ENCODE measurements at places on chromosomes 12 and 14.

DNA sequence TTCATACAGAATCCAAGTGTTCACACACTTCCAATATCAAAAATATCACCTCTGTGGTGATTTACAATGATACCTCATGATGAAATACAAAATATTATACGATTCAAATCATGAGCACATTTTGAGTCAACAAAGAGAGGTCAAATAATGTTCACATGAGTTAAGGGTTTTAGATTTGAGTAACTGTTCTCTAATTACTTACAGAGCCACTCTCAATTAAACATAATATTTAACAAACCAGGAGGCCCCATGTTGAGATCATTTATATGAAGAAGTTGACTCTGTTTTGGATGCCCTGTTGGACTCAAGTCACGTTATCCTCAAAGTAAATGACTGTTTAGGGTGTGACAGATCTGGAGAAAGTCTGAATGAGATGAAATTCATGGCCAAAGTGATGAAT is 53.5 kb downstream of the NUAK1 start:
- DNase-seq: no peak

- no peak for DNase-seq
Observed at GRCh38 chr14:65880507-65880906, 468.0 kb downstream of the FUT8 start.

DNA sequence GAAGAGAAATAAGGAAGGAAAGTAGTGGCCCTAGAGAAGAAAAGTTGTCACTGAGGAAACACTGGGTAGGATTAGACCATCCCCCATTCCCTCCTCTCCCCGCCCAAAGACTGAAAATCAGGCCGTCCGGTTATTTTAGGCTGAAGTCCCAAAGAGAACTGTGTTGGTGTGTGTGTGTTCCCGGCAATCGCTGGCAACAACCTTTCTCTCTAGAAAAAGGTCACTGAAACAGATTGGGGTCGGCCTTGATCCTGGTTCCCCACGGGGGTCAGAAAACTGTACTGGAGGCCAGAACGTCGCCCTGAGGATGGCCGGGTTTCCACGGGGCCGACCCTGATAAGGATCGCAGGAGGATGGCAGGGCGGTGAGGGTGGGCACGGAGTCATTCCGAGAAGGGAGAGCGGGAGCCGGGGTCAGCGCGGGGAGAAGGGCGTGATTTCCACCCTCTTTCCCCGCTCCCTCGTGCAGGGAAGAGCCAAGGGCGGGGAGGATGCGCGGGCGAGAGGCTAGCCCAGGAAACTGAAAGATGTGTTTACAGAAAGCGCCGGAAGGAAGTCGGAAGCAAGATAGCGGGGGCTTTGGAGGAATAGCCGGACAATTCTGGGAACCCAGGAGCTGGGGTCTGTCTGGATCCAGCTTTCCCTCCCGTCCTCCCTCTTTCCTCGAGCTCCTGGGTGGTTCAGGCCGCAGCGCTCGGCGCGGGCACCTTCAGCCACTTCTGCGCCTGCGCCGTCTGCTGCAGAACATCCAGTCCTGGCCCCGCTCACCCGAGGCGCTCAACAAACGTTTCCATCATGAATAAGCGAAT is 25.3 kb upstream of the SPTLC2 start:
- DNase-seq: peak; percentile 47

DNA sequence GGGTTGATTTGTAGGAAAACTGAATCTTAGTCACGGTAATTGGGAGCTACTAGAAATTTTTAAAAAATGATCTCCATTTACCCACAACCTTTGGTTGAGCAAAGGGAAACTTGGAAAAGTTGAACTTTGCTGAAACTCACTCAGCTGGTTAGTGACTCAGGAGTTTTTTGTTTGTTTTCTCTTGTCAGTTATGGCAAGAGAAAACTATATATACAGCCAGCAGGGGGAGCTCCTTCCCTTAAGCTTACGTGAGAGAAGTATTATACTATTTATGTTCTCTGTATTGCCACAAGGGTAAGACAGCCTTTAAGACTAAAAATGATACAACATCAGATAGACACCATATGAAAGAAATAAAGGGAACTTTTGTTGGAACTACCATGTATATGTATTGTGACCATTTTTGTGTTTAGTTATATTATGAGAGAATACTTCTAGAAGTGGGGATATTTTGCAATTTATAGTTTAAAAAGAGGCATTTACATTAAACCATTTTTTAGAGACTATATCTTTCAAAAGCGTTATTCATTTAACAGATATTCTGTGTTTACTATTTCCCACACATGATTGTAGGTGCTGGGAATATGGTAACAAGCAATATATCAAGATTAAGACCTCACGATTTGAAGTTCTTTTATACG is 28.1 kb upstream of the TBC1D30 start:
- DNase-seq: peak; percentile 35

DNA sequence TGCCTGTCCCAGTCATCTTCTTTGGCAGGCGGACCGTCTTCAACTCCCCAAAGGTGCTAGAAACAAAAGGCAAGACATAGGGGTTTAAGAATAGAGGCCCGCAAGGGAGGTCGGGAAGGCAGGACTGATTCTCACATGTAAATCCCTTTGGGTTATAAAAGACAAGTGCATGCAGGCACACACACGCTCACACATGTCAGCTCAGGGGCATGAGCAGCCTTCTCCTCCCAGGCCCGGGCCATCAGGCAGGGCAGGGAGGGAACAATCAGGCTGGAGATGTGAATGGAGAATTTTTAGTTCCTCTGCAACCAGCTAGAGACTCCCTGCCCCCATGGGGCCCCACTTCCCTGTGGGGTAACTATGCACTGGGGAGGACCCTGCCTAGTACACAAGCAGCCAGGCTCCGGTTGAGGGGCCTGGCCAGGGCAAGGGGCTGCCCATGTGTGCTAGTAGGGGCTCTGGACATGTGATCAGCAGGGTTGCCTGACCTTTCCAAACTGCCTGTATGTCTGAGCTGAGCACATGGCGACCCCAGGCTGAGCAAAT is 107.2 kb downstream of the RBM19 start:
- no peak for DNase-seq

- no peak for DNase-seq
Observed at GRCh38 chr12:124953689-124954405, 35.1 kb downstream of the DHX37 start.

DNA sequence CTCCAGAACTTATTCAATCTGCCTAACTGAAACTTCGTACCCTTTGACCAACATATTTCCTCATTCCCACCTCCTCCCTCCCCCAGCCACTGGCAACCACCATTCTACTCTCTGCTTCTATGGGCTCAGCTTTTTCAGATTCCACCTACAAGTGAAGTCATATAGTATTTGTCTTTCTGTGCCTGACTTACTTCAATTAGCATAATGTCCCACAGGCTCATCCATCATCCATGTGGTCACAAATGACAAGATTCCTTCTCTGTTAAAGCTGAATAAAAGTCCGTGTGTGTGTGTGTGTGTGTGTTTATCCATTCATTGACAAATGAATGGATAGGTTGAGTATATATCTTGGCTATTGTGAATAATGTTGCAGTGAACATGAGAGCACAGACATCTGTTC is 1.3 kb upstream of the C14orf39 start:
- DNase-seq: no peak

DNA sequence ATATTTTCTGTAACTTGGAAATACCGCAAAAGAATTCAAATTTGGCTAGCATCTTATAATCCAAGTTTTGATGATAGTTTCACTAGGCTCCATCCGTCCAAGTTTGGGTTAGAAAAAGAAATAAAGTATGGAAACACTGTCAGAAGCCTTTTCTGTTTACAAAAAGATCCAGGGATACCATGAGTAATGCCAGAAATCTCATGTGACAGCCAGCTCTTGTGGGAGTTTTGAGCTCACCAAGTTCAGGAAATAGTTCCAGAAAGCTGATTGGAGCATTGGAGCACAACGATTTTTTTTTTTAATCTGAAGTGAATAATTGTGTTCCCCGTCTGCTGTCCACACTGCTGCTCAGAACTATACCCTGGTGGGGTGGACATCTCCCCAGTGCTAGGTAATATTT is 229.7 kb upstream of the NPAS3 start:
- DNase-seq: no peak

DNA sequence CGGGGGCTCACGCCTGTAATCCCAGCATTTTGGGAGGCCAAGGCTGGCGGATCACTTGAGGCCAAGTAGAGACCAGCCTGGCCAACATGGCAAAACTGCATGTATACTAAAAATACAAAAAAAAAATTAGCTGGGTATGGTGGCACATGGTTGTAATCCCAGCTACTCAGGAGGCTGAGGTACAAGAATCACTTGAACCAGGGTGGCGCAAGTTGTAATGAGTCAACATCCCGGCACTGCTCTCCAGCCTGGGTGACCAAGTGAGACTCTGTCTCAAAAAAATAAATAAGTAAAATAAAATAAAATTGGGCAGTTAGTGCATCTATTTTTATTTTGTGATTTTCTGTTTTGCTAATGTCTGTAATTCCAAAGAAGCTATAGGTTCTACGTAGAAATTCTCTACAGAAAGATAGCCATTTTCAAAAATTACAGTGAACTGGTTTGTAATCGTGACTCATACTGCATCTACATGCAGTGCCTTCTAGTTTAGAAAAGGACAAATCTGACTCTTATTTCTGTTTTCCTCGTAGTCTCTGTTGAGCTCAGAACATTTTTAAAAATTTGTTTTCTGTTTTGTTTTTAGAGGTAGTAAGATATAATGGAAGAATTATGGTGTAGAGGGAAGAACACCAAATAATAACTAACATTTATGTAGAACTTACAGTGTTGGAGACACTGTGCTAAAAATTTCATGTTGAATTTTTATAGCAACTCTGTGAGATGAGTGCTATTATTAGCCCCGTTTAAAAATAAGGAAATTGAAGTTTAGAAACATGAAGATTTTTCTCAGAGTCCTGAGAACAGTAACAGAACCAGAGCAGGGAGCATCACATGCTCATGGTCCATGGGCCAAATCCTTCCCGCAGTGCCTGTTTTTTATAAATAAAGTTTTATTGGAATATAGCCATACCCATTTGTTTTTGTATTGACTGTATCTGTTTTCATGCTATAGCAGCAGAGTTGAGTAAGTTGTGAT is 201.2 kb downstream of the SYNE2 start:
- DNase-seq: no peak

DNA sequence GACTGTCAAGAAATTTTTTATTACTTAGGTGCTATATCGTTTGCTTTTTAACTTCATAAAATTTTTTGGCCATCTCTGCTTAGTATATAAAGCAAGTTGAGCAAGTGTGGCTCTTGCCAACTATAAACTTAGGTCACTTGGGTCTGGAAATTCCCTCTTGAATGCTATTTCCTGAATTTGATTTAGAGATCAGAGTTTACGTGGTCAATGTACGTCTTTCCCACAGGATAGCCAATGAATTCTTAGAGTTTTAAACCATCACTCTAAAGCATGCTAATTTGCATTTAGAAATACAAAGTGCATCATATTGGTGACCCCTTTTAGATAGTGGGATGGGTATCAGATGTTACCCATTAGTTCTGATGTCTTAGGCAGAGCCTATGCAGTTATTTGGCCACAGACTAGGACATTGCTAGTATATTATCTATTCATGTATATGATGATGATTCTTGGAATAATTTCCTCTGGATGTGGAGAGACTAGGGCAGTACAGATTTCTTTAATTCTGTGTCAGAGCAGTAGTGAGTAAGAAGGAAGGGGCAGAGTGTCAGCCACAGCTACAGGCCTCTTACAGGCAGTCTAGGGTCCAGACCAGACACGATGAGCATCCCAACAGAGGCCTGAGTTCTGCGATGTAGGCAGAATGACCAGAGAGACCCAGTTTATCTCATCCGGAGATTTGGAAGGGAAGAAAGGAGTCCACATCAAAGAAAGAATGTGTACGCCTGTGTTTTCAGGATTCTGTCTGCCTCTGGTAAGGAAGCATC is 30.3 kb downstream of the SCN8A start:
- DNase-seq: no peak

GRCh38 chr12:59886131-59886733 is 290.4 kb downstream of the SLC16A7 start:
- no peak for DNase-seq

DNA sequence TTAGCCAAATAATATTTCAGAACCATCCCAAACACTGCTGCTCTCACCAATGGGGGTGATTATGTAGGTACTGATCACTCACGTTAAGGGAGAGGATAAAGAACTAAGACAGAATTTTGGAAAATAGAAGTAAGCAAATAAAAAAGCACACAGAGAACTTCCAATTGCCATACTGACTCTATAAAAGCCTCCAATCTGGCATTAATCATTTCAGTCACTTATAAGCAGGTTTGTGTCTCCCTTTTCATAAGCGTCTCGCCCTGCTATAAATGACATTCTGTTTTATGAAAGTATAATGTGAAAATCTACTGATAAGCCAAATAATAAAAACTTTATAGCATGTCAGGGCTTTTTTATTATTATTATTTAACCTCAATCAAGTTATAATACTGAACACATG is 435.2 kb downstream of the ETNK1 start:
- DNase-seq: no peak

DNA sequence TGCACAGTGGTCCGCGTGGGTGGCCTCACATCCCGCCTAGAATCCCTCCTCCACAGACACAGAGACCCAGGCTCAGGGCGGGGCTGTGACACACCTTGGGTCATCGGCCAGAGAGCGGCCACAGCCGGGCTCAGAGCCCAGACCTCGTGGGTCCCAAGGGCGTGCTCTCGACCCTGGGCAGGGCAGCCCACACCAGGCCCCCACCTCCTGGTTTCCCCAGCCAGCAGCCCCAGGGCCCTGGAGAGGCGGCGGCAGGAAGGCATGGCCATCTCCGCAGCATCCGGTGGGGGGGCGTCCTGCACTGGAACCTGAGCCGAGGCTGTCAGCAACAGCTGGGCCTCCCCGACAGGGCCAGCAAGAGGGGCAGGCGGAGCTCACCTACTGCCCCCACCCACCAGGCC is 15.2 kb downstream of the JAG2 start:
- DNase-seq: peak; percentile 61

DNA sequence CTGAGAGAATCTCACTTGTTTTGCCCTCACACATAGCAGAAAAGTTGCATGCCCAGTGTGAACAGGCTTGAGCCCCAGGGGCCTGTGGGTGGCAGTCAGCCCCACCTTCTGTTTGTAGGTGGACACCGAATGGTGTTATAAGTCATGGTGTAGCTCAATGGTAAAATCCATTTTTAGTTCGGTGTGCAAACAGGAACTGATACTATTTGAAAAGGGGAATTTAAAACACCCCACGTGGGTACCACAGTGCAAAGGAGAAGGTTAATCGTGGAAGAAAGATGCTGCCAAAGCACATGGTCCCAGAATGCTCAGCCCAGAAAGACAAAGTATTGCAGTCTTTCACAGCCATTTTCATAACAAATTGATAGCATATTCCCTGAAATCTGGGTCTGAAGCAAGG is 71.8 kb upstream of the GZMB start:
- no peak for DNase-seq

GRCh38 chr14:22178333-22178839 is 410.6 kb downstream of the DAD1 start:
- no peak for DNase-seq

DNA sequence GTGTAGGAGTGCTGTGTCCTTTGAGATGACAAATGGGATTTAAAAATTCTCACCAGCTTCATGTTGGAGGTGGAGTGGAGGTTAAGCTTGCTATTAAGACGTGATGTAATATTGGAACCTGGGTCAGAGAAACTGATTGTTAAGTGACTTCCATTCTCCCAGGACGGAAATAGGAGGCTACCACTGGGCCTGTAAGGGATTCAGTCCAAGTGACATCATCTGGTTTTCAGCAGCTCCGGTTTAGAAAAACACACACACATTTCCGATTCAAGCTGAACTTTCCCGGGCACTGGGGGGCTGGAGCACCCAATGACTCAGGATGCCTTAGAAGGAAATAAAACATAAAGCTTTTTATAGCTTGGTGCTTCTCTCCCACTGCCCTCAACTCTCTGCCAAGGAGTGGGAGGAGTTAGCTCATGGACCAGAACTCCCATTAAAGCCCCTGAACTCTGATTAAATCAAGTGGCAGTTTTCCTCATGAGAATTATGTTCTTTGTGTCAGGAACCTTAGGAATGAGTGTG is 12.4 kb downstream of the CALM1 start:
- no peak for DNase-seq

Data from 8988T (cell line).